Right forelimb (tissue), 1 donor: ENCODE measurements at places on chromosomes 1 and 21.
A peak's percentile ranks its signal among the peaks of the same experiment; 100 is the strongest.

GRCh38 chr1:168742386-168742785 lies 13.4 kb upstream of the DPT start:
- no peak for DNase-seq

GRCh38 chr1:229509576-229509975 lies 1.4 kb upstream of the NUP133 start:
- no peak for DNase-seq

DNA sequence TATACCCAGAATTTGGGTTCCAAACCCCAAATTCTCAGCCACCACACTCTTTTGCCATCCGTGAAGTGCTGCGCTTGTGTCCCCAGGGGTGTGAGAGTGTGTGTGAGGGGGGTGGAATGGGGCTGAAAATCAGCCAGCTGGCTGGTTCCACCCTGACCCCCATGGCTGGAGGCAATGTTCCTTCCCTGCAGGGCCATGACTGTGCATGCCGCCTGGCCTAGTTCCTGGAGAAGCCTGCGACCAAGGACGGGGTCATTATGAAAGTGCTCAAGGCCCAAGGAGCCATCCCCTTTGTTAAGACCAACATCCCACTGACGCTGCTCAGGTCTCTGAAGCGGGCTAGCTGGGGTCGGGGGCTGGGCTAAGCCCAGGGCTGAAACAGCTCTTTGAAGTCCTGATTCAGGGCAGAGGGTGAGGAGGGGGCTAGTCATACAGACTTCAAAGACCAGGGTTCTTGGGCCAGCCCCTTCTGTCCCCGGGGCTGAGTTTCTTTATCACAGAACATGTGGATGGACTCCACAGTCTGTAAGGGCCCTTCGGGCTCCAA lies 38.7 kb downstream of the FAAH start:
- no peak for DNase-seq

DNA sequence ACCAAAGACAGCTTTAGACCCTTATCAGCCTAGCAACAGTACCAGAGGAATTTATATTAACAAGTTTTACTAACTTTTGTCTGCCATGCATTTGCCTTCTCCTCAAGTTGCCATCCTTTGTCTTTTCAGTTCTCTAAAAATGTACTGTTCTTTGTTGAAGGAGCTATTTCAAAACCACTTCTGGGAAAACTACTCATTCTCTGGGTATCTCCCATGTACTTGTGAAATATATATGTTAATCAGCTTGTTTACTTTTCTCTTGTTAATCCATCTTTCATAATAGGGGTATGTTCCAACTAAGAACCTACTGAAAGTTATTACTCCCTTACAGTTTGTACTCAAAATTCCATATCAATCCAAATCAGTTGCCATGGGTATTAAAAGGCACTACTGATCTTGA lies 16.3 kb downstream of the DPYD start:
- DNase-seq = no peak

GRCh38 chr1:198326232-198326631 lies 169.4 kb downstream of the NEK7 start:
- DNase-seq = no peak

GRCh38 chr1:27862671-27863537 lies 9.4 kb upstream of the THEMIS2 start:
- no peak for DNase-seq

DNA sequence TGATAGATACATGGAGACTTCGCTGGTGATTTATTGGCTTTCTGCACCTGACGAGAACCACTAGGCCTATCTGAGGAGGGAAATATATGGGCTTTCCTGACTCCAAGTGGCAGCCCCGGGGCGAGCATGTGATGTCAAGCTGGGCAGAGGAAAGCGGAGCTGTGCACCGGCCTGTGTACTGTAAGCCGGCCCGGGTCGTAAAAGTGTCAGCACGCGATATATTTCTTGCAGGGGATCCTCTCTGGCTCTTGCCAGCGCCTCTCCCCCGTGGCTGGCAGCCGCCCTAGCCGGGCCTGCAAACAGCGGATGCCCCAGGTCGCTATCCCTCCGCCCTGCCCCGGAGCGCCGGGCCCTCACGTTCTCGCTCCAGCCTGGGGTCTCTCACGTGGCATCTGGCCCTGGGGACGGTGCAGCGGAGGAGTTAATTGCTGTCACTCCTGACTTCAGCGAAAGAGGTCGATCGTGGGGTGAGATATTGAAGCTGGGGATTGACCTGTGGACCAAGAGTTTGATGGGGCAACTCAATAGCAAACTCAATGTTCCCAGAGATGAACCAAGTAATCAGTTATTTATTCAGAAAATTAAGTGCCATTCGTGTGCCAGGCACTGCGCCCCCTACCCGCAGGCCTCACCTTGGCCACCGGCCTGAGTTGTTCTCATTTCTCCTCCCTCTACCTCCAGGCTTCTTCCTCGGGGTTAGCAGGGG lies 41.0 kb upstream of the HAO2 start:
- peak; percentile 71 for DNase-seq

DNA sequence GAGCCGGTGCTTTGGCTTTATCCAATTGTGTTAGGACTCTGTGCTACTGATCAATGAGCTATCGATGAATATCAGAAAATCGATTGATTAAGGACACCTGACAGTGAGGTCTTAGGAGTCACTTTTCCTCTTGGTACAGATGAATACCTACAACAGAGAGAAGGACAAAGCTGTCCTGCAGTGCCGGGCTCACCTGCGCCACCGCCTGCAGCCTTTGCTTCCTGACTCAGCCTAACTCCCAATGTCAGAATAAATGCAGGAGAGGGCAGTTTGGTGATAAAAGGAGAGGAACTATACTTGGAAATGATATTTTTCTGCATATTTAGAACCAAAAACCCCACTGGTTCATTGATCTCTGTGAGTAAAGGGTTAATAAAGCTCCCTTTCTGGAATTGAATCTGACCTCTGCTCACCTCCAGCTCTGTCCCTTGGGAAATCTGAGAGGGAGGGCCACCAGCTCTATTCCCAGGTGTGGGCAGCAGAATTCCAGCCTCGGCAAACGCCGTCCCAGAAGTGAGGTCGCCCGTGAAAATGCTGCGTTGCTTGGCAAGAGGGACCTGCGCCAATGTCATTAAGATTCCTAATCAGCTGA lies 39.3 kb downstream of the POFUT2 start:
- no peak for DNase-seq

DNA sequence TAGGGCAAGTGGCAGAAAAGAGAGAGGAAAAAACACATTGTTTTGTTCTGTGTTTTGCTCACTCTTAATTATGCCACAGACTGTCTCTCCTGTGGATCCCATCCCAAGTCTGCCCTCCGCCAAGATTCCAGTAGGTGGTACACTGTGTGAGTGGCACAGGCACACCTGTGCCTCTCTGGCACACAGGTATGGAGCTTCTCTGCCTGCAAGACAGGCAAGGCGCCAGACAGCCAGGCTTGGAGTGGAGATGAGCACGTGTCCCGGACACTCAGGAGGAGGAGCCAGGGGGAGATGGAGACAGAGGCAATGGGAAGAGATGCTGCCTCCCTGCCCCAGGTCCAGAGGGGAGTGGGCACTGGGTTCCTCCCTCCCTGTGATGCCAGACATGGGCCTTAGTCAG lies 6.5 kb upstream of the GRIK3 start:
- DNase-seq = no peak

GRCh38 chr1:186076006-186076405 lies 299.0 kb downstream of the TPR start:
- DNase-seq = no peak

DNA sequence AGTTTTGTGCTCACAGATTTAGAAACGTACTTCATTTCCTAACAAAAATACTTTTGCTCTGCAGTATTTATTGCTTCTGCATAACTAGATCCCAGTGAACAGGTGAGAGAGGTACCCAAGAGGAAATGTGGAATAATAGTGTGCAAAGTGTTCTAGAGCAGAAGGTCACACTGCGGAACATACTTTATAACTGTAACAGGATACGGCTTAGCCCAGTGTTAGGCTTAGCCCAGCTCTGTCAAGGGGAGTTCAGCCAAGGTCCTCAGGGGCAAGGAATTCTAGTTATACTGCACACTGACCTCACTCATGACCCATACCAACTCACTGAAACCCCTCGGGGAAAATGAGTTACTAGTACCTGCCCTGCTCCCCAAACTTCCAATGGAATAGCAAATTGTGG lies 55.3 kb downstream of the PTPN14 start:
- no peak for DNase-seq

DNA sequence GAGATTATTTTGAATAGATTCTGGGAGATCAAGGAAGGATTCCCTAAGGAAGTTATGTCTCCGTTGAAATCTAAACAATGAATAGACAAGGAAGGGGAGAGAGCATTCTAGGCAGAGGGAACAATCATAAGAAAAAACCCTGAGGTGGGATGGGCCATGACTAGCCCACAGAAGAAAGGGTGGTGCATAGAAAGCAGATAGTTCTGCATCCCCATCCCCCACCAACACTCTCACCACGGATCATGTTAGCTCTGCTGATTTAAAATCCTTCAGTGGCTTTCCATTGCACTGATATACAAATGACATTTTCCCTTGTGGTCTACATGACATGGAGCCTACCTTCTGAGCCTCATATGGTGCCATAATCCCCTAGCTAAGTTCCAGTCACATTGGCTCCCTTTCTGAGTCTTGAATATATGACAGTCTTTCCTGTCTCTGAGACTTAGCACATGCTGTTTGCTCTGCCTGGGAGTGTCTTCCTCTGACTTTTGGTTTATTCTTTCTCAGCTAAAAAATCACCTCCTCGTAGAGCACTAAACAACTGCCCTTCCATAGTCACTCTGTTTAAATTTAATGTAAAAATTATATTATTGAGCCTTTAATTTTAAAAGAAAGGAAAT lies 15.2 kb downstream of the SCMH1 start:
- DNase-seq = no peak

- no peak for DNase-seq
Measured at GRCh38 chr1:41358131-41359021, 2.9 kb upstream of the FOXO6 start.

DNA sequence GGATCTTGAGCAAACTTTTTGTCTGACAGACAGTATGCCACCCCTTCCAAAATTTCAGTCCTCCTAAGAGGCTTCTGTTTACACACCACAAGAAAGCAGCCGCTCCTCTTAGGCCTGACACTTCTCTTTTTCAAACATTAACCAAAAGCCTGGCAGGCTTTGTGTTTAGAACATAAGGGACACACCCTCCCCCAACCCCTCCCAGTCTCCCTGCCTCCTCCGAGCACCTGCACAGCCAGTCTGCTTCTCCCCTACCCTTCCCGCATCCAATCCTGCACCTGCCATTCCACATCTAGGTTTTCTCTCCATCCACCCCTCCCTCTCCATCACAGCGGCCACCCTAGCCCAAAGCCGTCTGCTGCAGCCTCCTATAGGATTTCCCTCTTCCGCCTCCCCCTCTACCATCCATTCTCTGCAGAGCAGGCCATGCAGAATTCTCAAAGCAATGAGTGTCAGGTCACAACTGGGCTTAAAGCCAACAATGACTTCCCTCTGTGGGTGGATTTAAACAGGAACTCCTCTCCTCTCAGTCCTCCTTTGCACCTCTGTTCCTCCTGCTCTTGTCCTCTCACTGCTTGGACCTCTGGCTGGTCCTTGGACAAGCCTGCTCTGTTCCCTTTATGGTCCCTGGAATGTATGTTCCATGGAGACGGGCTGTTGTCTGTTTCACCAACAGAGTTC lies 478.2 kb downstream of the NPHP4 start:
- DNase-seq = no peak

DNA sequence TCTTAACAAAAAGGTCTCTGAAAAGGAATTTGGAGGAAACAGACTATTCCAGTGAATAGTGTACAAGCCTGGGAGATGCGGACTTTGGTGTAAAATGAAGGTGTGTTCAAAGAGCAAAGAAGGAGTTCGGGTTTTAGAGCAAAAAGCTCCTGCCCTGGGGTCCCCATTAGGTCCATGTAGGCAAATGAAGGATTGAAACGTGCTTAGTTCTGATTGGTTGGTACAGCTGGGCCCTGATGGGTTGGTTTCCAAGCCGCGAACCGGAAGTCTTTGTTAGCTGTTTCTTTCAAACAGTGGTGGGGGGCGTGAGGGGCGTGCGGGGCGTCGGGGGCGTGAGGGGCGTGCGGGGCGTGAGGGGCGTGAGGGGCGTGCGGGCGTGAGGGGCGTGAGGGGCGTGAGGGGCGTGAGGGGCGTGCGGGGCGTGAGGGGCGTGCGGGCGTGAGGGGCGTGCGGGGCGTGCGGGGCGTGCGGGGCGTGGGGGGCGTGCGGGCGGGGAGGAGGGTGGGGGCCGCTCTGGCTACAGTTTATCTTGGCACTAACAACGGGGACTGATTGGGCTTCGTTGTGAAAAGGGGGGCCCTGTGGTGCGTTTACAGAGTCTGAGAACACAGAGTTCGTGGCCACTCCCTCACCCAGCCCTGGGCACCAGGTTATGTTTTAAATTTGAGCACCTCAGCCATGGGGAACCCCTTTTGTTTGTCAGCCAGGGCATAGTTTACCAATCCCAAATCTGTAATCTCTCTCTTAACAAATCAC lies 29.4 kb downstream of the LRRC3 start:
- no peak for DNase-seq

DNA sequence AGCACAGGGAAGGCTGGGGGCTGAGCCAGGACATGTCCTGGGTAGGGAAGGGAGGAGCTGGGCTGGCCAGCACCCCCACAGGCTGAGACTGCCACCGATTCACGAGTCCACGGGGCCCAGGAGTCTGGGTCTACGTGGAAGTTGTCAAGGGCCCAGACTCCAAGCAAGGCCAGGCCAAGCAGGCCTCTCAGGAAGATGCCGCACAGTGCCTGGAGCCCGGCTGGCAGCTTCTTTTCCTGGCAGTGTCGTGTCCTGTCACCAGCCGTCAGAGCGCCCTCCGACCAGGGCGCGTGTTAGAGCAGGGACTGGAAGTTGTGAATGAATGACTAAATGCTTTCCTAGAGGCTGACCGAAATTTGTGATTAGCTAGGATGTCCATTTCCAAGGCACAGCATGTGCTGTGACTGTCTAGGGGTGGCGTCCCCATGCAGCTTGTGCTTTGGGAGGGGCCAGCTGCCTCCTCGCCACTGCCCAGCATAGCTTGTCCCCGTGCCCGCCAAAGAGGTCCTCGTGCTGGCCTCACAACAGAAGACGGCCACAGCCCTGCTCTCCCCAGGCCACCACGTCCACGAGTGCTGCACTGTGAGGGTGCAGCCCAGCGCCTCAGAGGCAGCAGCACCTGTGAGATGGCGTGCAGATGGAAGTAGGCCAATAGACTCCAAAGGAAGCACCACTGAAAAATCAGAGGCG lies 147.4 kb upstream of the COL6A1 start:
- DNase-seq = no peak

- DNase-seq = no peak
Measured at GRCh38 chr1:39672551-39672947, 642 bp upstream of the NT5C1A start.

- DNase-seq = peak; percentile 86
Measured at GRCh38 chr1:153494976-153495535, 34.6 kb upstream of the S100A7 start.

GRCh38 chr1:225409051-225409450 lies 18.8 kb downstream of the LBR start:
- no peak for DNase-seq

DNA sequence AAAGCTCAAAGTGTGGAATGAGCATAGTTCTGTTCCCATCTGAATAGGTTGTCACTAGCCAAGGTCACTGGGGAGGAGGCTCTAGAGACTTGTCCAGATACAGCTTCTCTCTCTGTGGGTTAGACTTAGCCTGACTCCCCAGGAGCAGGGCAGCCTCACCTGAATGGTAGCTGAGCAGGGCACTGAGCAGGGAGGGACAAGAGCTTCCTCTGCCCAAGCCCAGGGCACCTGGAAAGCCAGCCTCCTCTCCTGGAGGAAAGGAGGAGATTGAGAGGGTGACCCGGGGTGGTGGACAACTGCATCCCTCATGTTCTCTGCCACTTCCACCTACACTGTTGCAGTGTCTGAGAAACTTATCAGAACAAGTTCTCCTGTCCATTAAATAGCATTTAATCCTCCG lies 59.0 kb upstream of the F3 start:
- no peak for DNase-seq
